Stimulated activated CD8-positive, alpha-beta memory T cell treated with anti-CD3 and anti-CD28 coated beads, Interleukin-7, amount 100 ng/mL, for 4 hours (primary cell): ENCODE measurements at places on chromosomes 3 and 15.

DNA sequence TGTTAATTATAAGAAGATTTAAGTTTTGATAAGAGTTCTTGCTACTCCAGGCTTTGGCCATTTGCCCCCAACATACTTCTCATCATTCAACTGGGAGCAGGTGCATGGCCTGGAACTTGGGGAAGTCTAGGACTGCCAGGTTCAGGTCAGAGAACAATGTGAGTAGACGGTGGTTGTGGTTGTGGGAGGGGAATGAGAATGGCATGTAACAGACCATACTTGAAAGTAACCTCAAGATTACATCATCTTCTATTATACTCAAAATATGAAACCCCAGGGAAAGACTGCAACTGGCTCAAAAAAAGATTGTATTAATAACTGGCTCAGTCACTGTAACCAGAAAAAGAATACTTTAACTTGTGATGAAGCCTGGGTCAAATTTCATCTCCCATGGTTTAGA, 364.9 kb upstream of the DPPA4 start:
- no peak for DNase-seq

- no peak for DNase-seq
These were observed 273.6 kb upstream of the PROK2 start for GRCh38 chr3:72058493-72059081.

DNA sequence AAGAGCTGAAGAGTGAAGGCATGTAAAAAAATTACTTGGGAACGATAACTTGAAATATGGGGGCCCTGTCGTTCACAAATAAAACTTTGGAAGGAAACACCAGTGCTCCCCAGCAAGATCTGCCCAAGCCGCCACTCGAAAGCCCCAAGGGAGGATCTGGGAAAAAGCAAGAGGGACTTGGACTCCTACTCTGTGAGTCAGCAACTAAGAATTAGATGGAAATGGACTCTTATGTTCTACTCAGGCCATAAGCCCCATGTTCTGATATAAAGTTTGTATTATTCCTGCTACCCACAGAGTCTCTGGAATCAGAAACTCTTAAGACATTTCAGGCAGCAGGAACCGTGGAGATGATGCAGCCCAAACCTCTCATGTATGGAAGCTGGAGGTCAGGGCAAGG, 75.7 kb downstream of the ITGB5 start:
- no peak for DNase-seq

GRCh38 chr15:71082803-71083202, 32.5 kb upstream of the THSD4 start:
- DNase-seq = no peak

- DNase-seq = no peak
These were observed 23.9 kb downstream of the RNF111 start for GRCh38 chr15:59011262-59011952.

DNA sequence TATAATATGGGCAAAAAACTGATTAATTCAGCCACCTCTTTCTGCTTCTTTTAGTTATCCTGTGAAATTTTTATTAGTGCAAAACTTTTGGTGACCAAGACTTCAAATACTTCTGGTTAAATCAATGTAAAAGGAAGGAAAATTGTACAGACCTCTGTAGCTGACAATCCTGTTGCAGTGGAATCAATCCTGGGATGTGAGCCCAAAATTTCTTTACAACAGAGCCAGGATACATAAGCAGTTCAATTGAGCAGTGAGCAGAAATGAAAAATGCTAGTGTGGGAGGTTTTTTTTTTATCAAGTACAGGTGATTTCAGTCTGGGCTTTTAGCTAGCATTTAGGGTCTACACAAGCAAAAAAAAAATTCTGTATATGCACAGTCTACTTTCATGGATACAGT, 398.0 kb downstream of the OTOL1 start:
- no peak for DNase-seq

DNA sequence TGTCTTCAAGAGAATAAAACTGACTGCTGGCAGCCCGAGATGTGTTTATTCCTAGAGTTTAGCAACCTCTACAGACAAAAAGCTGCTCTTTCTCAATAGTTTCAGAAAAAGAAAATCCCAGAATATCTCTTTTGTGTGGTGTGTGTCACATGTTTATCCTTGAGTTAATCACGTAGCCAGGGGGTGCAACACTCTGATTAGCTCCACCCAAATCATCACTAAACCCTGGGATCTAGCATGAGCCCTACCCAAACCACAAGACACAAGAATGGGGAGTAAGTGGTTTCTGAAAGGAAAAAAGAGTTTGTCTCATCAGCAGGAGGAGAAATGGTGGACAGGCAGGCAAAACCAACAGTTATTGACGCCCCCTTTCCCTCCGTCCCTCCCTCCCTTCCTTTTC, 78.5 kb upstream of the AGBL1 start:
- DNase-seq = no peak

DNA sequence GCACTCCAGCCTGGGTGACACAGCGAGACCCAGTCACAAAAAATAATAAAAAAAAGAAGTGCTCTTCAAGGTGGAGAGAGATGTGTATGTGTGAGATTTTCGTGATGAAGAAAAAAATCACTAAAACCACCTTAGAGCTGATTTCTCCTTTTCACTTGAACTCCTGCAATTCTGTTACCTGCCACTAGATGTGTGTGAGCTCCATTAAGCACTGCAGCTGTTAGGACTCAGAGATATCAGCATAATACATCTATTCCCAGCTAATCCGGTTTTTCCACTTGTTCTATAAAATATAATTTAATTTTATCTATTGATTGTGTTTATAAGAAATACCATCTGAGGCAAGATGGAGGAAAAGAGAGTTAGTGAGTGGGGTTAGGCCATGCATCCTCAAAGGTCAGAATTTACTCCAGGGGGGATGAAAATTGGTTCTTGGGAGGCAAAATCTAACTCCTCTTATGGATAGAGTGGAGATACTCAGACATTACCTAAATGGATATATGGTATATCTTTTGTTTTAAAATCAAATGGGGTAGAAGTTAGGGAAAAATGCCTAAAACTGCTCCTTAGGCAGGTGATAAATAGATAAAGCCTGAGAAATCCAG, 152.7 kb downstream of the IL20RB start:
- DNase-seq = no peak

DNA sequence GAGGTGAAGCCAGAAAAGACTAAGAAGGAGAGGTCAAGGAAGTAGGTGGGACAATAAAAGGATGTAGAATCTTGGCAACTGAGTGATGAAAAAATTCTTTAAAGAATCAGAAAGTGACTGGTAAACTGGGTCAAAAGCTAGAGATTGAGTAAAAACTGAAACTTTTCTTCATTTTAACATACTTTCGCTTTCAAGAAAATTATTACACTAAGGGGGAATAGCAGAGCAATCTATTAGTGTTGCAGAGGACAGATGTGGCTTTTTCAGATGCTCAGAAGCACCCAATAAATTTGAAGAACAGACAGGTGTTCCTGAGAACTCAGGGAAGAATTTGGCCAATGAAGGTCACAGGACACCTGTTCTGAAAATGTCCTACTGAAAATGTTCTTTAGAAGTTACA, 805.4 kb upstream of the ALCAM start:
- DNase-seq = no peak

DNA sequence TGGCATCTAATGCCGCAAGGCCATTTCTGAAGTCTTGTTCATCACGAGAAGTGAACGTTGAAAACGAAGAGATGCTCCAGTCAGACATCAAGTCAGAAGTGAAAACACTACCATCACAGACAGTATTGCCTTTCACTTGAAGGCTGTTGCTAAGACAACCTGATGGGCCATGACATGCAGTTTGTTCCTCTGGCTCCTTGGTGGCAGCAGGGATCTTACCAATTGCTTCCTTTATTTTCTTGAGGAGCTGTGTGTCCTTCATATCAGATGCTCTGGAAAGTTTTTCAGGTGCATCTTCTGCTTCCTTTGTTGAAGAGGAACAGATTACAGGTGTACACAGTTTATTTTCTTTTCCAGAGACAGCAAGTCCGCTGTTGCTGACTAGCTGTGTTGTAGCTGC, 30.7 kb upstream of the MYLK start:
- no peak for DNase-seq

GRCh38 chr3:143201045-143201444, 81.5 kb downstream of the CHST2 start:
- DNase-seq = no peak

GRCh38 chr3:33167716-33168336, 50.8 kb downstream of the SUSD5 start:
- DNase-seq = no peak

DNA sequence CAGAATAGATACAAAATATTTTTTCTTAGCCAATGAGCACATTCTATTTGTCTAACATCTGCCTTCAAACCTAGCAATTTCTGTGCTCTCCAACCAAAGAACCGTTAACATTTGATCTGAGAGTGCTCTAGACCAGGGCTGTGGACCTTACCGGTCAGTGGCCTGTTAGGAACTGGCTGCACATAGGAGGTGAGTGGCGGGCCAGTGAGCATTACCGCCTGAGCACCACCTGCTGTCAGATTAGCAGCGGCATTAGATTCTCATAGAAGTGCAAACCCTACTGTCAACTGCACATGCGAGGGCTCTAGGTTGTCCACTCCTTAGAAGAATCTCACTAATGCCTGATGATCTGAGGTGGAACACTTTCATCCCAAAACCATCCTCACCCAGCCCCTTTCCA, 131.7 kb downstream of the CADM2 start:
- no peak for DNase-seq

GRCh38 chr15:75420698-75421097, 30.8 kb downstream of the SIN3A start:
- DNase-seq = no peak

- DNase-seq = no peak
These were observed 48.1 kb upstream of the XXYLT1 start for GRCh38 chr3:195319060-195319459.

GRCh38 chr15:85598718-85599398, 195.9 kb downstream of the KLHL25 start:
- DNase-seq = no peak

- DNase-seq = no peak
These were observed 19.0 kb upstream of the CHCHD6 start for GRCh38 chr3:126685021-126685420.

DNA sequence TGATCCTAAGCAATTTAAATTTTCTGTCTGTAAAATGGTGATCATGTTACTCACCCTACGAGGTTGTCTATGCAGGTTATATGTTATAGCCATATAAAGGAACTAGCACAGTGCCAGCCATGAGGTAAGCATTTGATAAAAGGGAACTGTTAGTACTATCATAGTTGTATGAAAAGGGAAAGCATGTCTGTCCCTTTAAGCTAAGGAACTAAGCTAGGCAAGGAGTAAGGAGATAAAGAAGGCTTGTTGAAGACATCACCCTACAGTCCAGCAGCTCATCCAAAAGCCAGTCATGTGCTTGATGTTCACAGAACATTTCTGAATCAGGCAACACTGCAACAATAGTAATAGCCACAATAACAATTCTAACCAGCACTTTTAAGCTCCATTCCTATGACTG, 243.9 kb downstream of the ZBTB20 start:
- no peak for DNase-seq

- DNase-seq = no peak
These were observed 76.2 kb upstream of the ADPGK start for GRCh38 chr15:72859757-72860145.

- DNase-seq = no peak
These were observed 13.8 kb downstream of the BDH1 start for GRCh38 chr3:197541756-197542539.

GRCh38 chr3:87045473-87045872, 54.5 kb upstream of the VGLL3 start:
- no peak for DNase-seq

- DNase-seq = no peak
These were observed 316.9 kb upstream of the UMPS start for GRCh38 chr3:124413393-124413792.

DNA sequence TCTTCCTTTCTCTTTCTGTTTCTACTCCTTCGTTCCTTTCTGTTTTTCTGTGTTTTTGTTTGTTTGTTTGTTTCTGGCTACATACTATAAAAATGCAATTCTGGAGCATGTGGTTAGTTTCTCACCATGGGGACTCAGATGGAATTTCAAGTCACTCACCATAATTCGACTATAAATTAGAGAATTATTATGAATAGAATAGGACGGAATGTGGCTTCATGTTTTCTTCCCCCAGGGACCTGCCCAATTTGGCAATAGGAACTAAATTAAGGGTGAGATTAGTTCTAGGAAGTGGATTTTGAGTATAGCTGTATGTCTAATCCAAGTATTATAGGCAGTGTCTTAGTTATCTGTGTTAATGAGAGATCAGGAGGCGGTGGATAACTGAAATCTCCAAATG, 96.9 kb downstream of the THSD4 start:
- DNase-seq = no peak

DNA sequence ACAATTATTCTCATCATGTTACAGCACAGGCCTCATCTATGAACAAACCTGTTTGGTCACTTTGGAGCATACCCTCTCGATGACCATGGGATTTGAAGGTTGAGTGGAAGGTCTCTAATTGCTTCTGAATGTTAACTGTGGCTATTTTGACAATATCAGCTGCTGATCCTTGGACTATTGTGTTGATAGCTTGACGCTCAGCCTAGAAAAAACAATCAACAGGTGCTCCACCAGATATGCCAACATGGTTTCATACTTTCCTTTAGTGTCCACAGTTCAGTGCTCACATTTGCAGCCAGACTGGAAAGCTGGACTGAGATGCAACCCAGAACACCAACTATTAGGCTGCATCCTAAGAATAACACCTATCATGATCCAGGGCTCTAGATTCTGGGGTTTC, 109.7 kb downstream of the POLQ start:
- DNase-seq = no peak

GRCh38 chr3:197212290-197212689, 86.1 kb downstream of the DLG1 start:
- no peak for DNase-seq

DNA sequence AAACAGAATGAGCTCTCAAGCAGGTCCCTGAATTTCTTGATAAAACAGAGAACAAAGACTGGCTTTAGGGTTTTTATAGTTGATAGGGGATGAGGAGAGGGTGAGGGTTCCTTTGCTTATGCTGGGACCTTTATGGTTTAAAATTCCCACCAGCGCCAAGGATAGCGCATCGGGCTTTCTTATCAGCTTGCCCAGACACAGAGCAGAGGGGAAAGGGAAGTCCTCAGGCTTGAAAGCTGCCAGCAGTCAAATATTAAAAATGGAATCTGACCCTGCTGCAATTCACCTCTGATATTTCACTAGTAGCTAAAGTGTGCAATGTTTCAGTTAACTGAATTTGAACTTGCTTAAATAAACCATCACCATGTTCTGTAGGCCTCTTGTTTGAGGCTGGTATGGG, 55.0 kb upstream of the EPHA3 start:
- DNase-seq = no peak

DNA sequence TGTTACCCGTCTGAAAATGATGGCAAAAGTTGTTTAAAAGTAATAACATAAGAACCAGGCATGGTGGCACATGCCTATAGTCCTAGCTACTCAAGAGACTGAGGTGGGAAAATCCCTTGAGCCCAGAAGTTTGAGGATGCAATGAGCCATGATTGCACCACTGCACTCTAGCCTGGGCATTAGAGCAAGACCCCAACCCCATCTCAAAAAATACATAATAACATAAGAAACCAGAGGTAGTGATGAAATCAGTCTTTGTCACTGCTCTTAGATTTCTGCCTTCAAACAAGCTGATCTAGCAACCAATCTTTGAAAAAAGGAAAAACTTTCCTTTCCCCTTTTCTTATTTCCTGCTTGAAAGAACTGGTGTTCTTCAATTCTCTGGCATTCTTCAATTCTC, 71.3 kb downstream of the TMCC1 start:
- DNase-seq = no peak

- no peak for DNase-seq
These were observed 20.6 kb downstream of the SAMD7 start for GRCh38 chr3:169931747-169932520.
